AG20443 (cell line): ENCODE measurements at places on chromosomes 4 and X.

DNA sequence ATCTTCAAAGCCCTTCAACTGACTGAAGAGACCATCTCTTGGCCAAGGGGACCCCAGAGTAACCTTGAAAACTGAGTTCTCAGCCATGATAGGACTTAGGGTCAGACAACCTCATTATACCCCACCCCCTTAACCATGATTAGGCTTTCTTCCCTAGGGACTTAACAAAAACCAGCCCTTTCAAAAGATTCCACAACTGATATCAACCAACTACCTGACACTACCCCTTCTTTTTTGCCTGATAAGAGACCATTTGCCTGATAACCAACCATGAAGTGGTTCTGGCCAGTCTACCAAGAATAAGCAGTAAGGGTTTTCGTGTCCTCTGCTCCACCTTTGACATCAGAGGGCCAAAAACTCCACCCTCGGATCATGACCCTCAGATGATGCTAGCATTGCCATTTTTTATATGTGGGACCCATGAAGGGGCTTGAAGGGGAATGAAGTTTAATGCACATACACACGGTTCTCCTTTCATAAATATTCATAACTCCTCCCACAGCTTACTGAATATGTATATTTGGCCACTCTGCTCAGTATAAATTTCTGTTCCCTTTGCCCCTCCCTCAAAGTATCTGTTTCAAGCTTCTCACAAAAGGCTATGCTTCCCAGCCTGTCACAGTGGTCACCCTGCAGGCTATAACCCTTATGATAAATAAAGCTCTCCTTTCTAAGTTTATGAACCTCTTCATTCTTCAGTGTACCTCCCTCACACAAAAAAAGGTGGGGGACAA is 12.3 kb downstream of the TBCK start:
- no peak for DNase-seq

- no peak for DNase-seq
Observed at GRCh38 chr4:183426507-183426906, 17.9 kb upstream of the CDKN2AIP start.

DNA sequence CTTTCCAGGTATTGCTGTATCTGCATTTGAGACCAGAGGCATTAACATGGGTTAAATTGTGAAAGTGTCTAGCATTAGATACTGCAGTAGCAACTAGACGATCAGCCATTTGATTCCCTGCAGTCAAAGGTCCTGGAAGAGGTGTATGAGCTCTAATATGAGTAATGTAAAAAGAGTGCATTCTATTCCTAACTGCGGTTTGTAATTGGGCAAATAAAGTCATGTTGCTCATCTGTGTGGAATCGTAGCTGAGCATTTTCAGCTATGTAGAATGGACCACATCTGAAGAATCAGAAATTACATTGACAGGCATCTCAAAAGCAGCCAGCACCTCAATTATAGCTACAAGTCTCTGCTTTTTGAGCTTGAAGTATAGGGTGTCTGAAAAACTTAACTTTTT is 157.6 kb downstream of the ZNF518B start:
- DNase-seq = peak; percentile 28

- no peak for DNase-seq
Observed at GRCh38 chr4:188551156-188551555, 411.9 kb downstream of the TRIML1 start.

GRCh38 chr4:145132511-145133098 is 34.5 kb downstream of the ABCE1 start:
- DNase-seq = no peak

GRCh38 chr4:74423104-74423503 is 21.8 kb upstream of the AREG start:
- DNase-seq = no peak

- DNase-seq = no peak
Observed at GRCh38 chrX:9336456-9336855, 128.4 kb upstream of the TBL1X start.

DNA sequence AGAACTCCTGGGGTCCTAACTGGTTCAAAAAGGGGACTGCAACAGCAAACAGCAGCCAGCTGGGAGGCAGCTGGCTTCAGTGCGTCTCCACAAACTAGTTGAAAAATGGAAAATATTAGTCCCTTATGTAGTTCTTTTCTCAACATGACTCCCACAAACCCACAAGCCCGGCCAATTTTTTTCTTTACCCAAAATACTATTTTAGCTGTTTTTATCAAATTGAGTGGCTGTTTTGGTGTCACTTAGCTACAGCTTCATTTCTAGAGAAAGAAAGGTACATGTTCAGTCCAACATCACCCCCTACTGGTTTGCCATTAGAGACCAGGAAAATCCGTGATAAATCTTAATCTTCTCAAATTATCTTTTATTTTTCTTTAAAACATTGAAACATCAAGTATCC is 97.2 kb downstream of the GUCY2F start:
- DNase-seq = peak; percentile 11

DNA sequence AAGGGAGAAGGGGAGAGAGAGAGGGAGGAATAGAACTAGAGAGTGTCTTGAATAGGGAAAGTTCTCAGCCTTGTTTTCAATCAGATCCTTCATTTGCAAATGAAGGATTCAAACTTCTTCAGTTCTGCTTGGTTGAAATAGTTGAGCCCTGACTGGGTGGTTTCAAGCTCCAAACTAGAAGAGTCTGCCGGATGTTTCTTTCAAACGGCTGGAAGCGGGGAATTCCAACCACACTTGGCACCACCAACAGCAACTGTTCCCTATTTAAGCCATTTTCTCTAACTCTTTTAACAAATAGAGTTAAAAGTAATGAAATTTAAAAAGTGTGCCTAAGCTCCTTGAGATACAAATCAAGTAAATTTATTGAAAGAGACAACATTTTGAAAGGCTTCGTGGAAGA is 67.5 kb upstream of the DDX60 start:
- DNase-seq = peak; percentile 14

DNA sequence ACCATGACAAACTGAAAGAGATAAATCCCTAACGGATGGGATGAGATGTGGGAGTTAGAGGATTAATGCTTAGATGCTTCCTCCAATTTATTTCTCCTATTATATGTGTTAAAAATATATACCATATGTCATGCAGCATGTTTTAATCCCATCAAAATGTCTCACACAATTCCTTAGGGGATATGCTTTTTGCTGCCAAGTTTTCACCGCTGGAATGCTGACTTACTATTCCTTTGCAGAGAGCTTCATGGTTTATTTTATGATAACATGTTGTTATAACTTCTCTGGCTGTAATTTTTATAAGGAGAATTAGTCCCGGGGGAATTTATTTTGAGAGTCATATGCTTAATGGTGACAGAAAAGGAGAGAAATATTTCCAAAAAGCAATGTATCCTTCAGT is 670.3 kb downstream of the IL1RAPL1 start:
- no peak for DNase-seq

- no peak for DNase-seq
Observed at GRCh38 chr4:107658400-107659336, 61.4 kb downstream of the PAPSS1 start.

GRCh38 chrX:1518512-1518911 is 18.5 kb downstream of the P2RY8 start:
- DNase-seq = no peak

DNA sequence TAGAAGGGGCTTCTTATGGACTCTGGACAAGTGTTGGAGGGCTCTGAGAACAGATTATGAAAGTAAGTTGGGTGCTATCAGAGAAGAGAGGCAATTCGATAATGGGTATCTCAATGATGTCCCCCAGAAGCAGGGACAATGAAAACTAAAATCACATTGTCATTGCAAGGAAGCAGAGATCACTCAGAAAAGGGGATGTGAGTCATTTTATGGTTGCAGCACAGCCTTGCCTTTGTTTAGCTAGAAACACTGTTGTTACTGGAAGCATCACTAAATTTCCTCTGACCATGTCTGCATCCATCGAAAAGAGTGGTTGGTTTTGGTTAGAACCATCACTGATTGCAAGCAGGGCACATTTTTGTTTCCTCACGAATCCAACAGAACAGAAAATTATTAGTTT is 246.8 kb upstream of the NWD2 start:
- DNase-seq = no peak

GRCh38 chr4:7867701-7868435 is 71.8 kb downstream of the AFAP1 start:
- DNase-seq = peak; percentile 30

DNA sequence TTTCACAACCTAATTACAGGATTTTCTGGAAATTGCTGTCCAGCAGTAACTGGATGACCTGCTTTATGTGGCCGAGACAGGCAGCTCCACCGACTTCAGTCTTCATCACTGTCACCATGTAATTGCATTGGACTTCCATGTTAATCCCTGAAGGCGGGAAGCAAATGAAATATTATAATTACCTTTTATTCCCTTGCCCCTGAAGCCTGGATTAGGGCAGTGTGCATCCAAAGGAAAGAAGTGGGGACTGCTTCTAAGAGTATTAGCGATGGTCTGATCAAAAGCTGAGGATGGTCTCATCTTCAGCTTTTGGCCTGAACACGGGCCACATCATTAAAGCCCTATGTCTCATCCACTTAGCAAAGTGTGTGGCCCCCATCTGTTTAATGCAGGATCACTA is 311.6 kb upstream of the GALNT7 start:
- DNase-seq = no peak

- DNase-seq = peak; percentile 47
Observed at GRCh38 chrX:69014200-69014599, 151.1 kb downstream of the PJA1 start.

DNA sequence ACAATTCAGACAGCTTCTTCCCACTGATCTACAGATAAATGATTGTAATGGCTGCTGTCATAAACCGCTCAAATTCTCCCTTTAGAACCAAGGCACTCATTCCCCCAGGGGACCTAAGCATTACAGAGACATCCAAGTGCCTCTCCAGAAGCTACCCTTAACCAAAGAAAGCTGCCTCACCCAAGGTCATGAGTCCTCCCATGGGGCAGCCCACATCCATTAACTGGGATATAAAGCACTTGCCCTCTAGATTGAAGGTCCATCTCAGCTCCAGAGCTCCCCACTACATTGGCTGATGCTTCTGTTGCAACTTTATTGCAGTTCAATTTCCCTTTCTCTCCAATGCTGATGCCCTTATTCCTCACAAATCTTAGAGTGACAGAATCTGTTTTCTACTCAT is 40.5 kb upstream of the DCAF8L2 start:
- no peak for DNase-seq

GRCh38 chrX:120334603-120335002 is 23.3 kb upstream of the TMEM255A start:
- DNase-seq = no peak

- peak; percentile 40 for DNase-seq
Observed at GRCh38 chr4:107519053-107519452, 201.0 kb downstream of the PAPSS1 start.

DNA sequence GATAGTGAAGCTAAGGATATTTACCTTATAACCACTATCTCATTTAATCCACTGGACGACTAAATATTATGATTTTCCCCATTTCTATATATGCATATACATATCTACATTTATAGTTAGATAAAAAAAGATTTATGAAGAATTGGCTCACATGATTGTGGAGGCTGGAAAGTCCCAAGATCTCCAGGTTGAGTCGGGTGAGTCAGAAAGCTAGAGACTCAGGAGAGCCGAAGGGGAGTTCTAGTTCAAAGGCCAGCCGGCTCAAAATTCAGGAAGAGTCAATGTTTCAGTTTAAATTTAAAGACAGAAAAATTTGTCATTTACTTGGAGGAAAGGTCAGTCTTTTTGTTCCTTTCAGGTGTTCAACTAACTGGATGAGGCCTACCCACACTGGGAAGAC is 158.2 kb upstream of the CPEB2 start:
- DNase-seq = no peak

- DNase-seq = no peak
Observed at GRCh38 chr4:30839583-30840520, 119.7 kb downstream of the PCDH7 start.

GRCh38 chrX:45889471-45889870 is 655.8 kb downstream of the ZNF674 start:
- no peak for DNase-seq

DNA sequence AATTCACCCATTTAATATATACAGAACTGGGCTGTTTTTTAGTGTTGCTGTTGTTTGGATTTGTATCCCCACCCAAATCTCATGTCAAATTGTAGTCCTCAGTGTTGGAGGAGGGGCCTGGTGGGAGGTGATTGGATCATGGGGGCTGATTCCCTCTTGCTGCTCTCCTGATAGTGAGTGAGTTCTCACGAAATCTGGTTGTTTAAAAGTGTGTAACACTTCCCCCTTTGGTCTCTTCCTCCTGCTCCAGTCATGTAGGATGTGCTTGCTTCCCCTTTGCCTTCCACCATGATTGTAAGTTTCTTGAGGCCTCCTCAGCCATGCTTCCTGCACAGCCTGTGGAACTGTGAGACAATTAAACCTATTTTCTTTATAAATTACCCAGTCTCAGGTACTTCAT is 141.6 kb upstream of the AADAT start:
- DNase-seq = no peak

DNA sequence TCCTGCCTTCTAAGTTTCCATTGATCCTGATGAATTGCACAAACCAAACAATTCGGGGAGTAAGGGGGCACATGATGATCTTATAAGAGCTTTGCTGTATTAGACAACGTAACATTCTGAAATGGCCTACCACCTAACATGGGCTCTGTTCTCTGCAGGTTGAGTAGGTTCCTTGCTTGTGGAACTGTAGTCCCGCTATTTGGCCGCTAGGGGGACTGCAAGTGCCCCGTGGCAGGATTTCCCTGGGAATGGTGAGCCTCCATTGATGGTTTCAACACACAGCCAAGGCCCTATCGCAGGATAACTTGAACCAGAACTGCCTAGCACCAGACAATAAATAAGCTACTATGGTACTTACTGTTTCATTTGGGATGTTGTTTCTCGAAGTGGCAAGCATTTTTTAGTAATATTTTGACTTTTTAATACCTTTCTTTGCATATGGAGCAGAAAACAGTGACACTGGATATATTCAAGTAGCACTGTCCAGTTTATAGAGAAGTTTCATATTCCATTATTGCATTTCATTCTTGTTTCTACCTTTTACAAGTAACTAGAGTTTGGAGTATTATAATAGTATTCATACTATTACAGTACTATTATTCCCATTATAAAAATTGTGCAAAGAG is 11.9 kb downstream of the AR start:
- DNase-seq = peak; percentile 52

DNA sequence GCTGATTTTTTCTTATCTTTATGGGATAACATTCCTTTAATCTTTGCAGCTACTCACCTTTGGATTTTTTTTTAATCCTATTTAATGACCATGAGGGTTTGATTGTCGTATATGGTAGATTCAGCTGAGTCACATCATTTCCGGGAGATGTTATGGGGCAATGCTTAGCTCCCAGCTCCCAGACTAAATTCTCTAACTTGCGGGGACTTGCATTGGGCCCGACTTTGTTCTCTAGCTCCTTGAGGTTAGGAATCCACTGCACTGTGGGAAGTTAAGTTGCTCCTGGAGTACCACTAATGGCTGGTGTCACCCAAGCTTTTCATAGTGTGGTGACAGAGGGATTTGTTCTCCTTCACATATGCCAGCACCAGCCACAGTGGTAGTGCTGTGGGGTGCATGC is 287.4 kb downstream of the TECRL start:
- DNase-seq = no peak
